Left lung (tissue), 14 donors: ENCODE measurements at places on chromosomes 1 and 21.

DNA sequence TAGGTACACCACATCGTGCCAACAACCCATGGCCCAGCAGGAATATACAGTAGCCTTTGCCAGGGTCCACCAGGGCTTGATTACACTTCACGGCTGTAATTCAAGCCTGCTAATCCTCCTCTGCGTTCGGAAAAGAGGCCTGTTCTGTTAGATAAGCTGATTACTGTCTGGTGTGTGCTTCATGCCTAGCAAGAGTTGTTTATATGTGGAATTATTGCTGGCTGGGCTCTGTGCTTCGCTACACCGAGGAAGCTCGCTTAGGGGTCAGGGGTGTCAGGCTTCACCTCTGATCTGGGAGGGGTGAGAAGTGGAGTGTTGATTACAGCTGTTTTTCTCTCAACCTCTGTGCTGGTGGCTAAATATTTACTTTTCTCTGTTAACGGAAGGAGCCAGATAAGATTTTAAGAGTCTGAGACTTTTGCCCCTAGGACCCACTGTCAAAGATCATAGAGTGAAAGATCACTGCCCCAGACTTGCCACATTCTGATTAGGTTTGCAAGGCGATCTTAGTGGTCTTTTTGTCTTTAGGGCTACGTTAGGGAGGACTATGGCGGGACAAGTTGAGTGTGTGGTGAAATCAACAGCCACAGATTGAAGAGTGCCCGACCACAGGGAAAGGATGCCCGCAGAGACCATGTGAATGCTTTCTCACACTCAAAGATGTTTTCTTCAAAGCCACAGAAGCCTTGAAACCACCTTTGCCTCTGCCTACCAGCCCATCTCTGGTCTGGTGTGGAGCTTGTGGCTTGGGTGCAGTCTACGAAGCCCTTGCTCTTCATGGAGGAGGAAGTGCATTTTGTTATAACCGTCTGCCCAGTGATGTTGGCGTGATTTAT lies 216.1 kb downstream of the PBX1 start:
- no peak for DNase-seq
- H3K4me3 ChIP-seq: no peak overlapping the region
- no peaks in the 10 kb centered on the region for H3K27me3 ChIP-seq
- peaks cover 19% of the 10 kb centered on the region for H3K4me1 ChIP-seq
- peak overlapping the region; percentile 33 for H3K27ac ChIP-seq

DNA sequence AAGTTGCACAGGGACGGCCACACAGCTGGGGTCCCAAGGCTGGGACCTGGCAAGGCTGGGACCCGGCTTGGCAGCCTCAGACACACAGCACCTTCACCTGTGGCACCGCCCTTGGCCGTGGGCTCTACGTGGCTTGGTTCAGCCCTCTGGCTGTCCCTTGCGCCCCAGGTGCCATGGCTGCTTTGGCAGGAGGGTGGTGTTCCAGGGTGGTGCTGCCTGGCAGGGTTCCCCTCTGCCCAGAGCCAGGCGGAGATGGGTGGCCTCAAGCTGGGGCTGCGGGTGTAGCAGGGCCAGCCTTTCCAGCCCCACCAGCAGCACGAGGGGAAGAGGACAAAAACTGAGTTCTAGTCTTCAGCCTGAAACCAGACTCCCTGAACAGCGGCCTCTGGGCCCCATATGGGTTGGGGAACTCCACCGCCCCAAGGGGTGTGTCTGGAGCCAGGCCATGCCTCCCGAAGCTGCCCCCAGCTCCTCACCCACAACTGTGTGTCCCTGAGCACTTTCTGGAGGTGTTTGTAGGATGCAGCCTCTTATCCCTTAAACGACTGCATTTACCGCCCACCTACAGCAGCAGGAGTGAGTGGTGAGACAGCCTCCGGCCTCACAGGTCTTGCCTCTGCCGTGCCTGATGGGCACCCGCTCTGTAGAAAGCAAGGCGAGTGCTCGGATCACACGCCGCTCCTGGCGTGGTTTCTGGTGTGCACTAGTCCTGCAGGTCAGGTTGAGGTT lies 92.3 kb downstream of the PDE9A start:
- no peak for DNase-seq
- H3K27me3 ChIP-seq: no peaks in the 10 kb centered on the region
- H3K4me1 ChIP-seq: peaks cover 22% of the 10 kb centered on the region
- no peak overlapping the region for H3K27ac ChIP-seq
- no peak overlapping the region for H3K4me3 ChIP-seq
- H3K36me3 ChIP-seq: no peaks in the 10 kb centered on the region

DNA sequence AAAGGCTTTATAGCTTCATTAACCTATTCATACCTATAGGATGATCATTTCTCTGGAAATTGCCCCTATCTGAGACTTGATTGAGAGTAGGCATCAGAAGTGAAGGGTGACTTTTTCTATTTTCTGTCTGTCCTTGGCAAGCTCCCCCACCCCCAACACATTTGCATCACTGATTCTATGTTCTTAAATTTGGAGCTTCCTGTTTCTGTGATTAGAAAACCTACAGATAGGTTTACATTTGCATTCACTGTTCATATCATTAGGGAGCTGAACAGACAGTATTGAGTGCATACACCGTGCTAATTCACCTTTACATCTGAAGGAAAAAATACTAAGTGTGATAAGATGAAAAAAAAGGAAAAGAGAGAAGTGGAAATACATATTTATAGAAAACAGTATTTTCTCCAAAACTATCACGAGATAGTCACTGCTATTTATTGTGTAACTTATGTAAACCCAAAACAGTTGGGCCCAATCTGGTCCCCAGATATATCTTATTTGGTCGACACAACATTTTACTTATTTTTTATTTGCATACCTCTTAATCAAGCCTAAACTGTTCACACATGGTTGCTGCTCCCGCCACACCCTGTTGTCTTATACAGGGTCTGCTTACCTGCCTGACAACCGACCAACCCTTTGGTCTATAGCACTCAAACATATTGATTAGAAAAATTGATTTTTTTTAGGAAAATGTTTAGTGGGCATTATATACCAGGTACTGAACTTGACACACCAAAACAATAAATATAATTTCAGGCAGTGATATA lies 218.8 kb downstream of the NTNG1 start:
- no peaks in the 10 kb centered on the region for H3K27me3 ChIP-seq
- no peak overlapping the region for H3K27ac ChIP-seq
- H3K36me3 ChIP-seq: no peaks in the 10 kb centered on the region
- H3K4me3 ChIP-seq: no peak overlapping the region

- H3K4me3 ChIP-seq: no peak overlapping the region
- peaks cover 25% of the 10 kb centered on the region for H3K4me1 ChIP-seq
- H3K36me3 ChIP-seq: no peaks in the 10 kb centered on the region
- H3K27ac ChIP-seq: peak overlapping the region; percentile 72
Measured at GRCh38 chr1:9300573-9300972, 7.9 kb downstream of the SPSB1 start.

- no peak for DNase-seq
- H3K27me3 ChIP-seq: peaks cover 24% of the 10 kb centered on the region
- no peak overlapping the region for H3K27ac ChIP-seq
- no peaks in the 10 kb centered on the region for H3K36me3 ChIP-seq
- no peaks in the 10 kb centered on the region for H3K4me1 ChIP-seq
- H3K4me3 ChIP-seq: no peak overlapping the region
Measured at GRCh38 chr1:110133436-110133835, 16.9 kb upstream of the SLC6A17 start.

GRCh38 chr21:34243562-34243961 lies 120.2 kb upstream of the KCNE2 start:
- no peak overlapping the region for H3K4me3 ChIP-seq
- no peaks in the 10 kb centered on the region for H3K4me1 ChIP-seq
- no peak for DNase-seq
- H3K27me3 ChIP-seq: no peaks in the 10 kb centered on the region

- peaks cover 44% of the 10 kb centered on the region for H3K4me1 ChIP-seq
- H3K4me3 ChIP-seq: no peak overlapping the region
- H3K27ac ChIP-seq: no peak overlapping the region
- H3K36me3 ChIP-seq: no peaks in the 10 kb centered on the region
- H3K27me3 ChIP-seq: peaks cover 100% of the 10 kb centered on the region
Measured at GRCh38 chr21:36697851-36698384, 997 bp upstream of the SIM2 start.

- H3K27me3 ChIP-seq: no peaks in the 10 kb centered on the region
- no peaks in the 10 kb centered on the region for H3K4me1 ChIP-seq
- H3K27ac ChIP-seq: no peak overlapping the region
Measured at GRCh38 chr1:187498028-187498427, 669.3 kb downstream of the PLA2G4A start.

GRCh38 chr1:38028105-38028591 lies 15.6 kb downstream of the UTP11 start:
- no peak for DNase-seq
- H3K4me1 ChIP-seq: peaks cover 35% of the 10 kb centered on the region
- peaks cover 21% of the 10 kb centered on the region for H3K27me3 ChIP-seq
- H3K27ac ChIP-seq: no peak overlapping the region
- peaks cover 27% of the 10 kb centered on the region for H3K36me3 ChIP-seq

DNA sequence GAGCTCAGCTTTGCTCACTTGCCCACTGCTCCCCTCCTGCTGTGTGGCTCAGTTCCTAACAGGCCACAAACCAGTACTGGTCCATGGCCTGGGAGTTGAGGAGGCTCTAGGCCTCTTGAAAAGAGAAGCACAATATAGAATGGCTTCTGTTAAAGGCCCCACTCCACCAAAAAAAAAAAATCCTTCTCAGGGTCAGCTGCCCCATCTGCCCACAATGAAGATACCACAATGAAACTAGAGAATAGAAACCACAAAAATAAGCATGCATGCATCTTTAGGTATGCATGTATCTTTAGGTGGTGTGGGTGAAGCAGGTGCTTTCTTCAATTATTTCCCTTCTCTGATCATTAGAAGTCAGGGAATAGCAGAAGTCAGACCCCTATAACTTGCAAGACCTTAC lies 620.4 kb upstream of the BEND5 start:
- H3K36me3 ChIP-seq: no peaks in the 10 kb centered on the region
- no peak for DNase-seq
- H3K4me3 ChIP-seq: no peak overlapping the region
- H3K4me1 ChIP-seq: no peaks in the 10 kb centered on the region
- no peaks in the 10 kb centered on the region for H3K27me3 ChIP-seq

DNA sequence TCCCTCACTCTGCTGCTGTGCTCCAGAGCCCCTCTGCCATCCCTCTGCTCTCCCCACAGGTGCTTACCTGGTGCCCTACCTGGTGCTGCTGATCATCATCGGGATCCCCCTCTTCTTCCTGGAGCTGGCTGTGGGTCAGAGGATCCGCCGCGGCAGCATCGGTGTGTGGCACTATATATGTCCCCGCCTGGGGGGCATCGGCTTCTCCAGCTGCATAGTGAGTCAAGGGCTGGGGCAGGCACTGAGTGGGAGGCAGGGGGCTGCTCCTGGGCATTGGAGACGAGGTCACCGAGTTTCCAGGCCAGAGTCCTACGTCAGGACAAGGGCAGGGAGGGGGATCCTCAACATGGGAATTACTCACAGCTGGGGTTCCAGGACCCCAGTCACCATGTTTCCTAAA lies 21.7 kb downstream of the SLC6A17 start:
- H3K4me3 ChIP-seq: no peak overlapping the region
- H3K4me1 ChIP-seq: no peaks in the 10 kb centered on the region
- H3K36me3 ChIP-seq: no peaks in the 10 kb centered on the region

DNA sequence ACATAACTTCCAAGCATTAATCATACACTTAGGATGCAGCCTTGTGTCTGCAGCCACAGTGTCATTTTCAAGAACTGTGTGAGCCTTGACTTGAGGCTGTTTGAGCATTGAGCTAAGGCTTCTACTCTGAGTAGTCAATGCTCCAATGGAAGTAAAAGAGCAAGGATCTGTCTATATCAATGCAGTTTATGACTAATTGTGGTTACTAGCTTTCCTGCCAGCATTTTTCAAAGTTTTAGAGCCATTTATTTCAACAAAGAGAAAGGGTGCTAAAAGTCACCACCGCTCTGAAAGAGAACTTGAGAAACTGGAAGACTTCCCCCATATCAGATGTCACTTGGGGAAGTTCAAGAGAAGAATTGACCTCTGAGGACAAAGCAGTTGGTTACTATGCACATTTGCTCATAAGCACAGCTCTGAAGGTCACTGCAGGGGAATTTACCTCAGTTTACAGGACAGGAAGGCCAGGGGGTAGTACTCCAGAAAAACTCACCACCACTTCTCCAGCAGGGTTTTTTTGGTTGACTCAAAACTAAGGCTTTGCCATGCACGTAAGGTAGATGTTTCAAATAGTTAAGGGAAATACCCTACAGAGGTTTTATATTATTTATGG lies 24.5 kb upstream of the RGS1 start:
- DNase-seq: no peak
- H3K4me3 ChIP-seq: no peak overlapping the region
- H3K4me1 ChIP-seq: peaks cover 32% of the 10 kb centered on the region
- H3K27me3 ChIP-seq: no peaks in the 10 kb centered on the region
- peak overlapping the region; percentile 43 for H3K27ac ChIP-seq

- H3K27ac ChIP-seq: peak overlapping the region; percentile 78
- peaks cover 40% of the 10 kb centered on the region for H3K36me3 ChIP-seq
- no peak overlapping the region for H3K4me3 ChIP-seq
- peak; percentile 69 for DNase-seq
Measured at GRCh38 chr1:160997323-160998038, 23.5 kb downstream of the F11R start.

DNA sequence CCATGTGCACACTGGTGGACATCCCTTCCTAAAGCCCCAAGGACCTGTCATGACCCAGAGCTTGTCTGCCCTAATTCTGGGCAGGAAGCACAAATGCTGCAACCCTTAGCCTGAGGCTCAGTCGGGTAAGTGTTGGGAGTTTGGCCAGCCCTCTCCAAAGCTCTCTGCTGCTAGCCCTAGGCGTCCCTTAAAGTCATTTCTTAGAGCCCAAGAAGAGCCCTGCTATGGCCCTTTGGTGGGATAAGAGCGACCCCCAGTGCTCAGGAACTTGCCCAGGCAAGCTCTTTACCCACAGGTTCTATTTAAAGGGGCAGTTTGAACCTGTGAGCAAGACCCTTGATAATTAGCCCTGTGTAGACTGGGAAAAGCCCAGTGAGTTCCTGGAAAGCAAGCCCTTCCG lies 356.8 kb downstream of the RRAGC start:
- no peaks in the 10 kb centered on the region for H3K27me3 ChIP-seq
- no peak overlapping the region for H3K27ac ChIP-seq
- DNase-seq: no peak
- H3K36me3 ChIP-seq: no peaks in the 10 kb centered on the region
- peaks cover 7% of the 10 kb centered on the region for H3K4me1 ChIP-seq

DNA sequence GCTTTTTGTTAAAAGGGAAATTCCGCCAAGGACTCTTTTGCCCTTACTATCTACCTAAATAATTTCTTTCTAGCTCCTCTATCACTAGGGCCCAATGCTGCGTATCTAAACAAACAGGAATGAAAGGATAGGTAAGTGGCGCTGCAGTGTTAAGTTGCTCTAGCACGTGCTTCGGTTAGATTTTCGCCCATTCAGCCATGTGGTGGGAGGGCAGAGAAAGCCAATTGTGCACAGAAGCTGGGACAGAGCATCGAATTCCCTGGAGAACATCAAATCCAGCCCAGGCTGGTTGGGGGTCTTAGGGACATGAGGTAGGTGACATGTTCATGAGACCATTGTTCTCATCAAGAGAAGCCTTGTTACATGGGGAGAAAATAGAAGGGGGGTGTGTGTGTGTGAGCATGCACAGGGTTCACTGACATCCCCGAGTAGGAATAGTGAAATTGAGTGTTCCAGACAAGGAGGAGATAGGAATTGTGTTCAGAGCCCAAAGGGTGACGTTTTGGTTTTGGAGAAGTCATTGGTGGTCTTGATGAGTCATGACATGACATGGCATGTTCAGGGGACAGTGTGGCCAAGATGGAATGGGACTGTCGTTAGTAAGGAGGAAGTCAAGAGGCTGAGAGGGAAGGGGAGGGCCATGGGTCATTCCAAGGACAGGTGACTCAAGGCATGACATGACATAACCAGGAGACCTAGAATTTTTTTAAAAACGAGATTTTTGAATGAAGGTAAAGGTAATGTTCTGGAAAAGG lies 107.1 kb downstream of the TLR5 start:
- no peaks in the 10 kb centered on the region for H3K4me1 ChIP-seq
- H3K27ac ChIP-seq: no peak overlapping the region
- H3K36me3 ChIP-seq: no peaks in the 10 kb centered on the region
- H3K4me3 ChIP-seq: no peak overlapping the region
- no peaks in the 10 kb centered on the region for H3K27me3 ChIP-seq
- DNase-seq: no peak
